HT-29 (cell line): ENCODE measurements at places on chromosomes 11 and 22. TPM values are rescaled to one million over a fixed set of nuclear protein-coding genes. Genes with fewer than 3 reads are reported as not detected.

UVRAG gene
- total RNA-seq = 11.9 and 12.1 TPM in 2 replicates

CYP2D6 gene
- 2.6 and 2.8 TPM in 2 replicates for total RNA-seq

THY1 gene
- total RNA-seq = 0.18 and 0.25 TPM in 2 replicates

PRDM10 gene
- total RNA-seq = 10.4 and 17.7 TPM in 2 replicates

SLC5A1 gene
- 3.9 and 6.8 TPM in 2 replicates for total RNA-seq

LRRC32 gene
- total RNA-seq = 0.10 TPM in 1 of 2 replicates, not detected in the other

SLN gene
- total RNA-seq = not detected in 2 replicates

OR52E4 gene
- total RNA-seq = not detected in 2 replicates

CCDC15 gene
- 1.2 and 1.3 TPM in 2 replicates for total RNA-seq

HORMAD2 gene
- total RNA-seq = not detected in 2 replicates

ELFN2 gene
- 0.03 TPM in 1 of 2 replicates, not detected in the other for total RNA-seq

DMC1 gene
- total RNA-seq = not detected in 2 replicates

- no peak for DNase-seq
Measured at GRCh38 chr11:117430293-117430955, 102.8 kb downstream of the CEP164 start.

- no peak for DNase-seq
Measured at GRCh38 chr11:83544846-83545245, 258.7 kb upstream of the CCDC90B start.

GRCh38 chr11:20458905-20459632, 71.6 kb downstream of the PRMT3 start:
- DNase-seq = no peak

DNA sequence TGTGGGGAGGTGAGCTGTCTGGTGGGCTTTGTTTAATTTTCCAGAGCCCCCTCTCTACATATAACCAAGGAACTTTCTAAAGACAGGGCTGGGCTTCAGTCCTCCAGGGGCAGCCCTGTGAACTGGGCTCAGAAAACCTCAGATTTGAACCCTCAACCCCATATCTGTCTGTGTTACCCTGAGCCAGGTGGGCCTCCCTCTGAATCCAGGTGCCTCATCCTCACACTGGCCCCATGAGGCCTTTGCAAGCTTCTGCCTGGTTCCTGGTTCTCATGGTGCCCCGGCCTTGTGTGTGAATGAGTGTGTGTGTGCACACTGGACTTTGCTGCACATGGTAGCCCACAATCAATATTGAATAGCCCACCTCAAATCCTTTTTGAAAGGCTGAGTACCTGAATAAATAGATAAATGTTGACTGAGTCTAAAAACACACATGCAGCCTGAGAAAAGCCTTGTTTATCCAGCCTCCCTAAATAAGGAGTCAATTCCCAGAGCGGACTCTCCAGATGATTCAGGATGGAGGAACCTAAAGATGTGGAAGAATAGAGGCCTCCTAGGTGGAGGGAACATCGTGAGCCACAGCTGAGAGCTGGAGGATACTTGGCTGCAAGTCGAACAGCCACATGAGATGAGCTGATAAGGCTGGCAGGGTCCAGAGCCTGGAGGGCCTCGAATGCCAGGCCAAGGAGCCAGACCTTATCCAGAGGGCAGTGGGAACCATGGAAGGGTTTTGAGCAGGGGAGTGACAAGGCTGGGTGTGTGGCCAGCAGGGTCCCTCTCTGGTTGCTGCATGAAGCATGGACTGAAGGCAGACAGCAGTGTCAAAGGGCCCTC, 28.1 kb upstream of the P2RY2 start:
- DNase-seq = no peak

GRCh38 chr22:37427135-37427710, at the start of gene ELFN2:
Gene ELFN2 (minus strand): TSS chr22:37427479. CDS start chr22:37375534, 51,945 bp downstream.
- no peak for DNase-seq

DNA sequence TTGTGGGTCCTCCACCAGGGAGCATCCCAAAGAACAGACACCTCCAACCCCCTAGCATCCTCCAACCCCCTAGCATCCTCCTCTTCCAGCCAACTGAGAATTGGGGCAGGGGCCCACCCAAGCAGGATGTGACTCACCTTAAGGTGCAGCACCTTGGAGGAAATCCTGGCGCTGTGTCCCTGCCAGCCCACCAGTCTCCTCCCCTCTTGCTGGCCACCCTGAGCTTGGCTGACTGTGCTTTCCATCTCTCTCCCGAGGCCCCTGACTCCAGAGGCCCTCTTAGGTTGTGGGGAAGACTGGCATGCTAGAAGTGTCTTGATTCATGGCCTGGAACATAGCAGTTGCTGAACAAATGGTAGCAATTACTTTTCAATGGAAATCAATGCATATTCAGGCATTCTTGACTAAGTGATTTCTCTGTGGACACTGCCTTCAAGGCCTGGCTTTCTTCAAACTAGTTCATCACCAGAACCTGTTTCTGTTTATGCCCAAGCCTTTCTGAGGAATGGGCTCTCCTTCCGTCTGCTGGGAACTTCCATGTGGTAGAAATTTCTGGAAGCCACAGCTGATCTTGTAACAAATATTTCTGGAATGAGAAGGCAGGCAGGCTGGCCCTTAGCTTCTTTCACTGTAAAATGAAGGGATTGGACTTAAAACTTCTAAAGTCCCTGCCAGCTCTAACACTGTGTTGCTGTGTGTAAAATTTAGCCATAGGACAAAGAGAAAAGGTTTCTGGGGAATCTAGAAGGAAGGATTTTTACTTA, 60.5 kb downstream of the CEP164 start:
- no peak for DNase-seq

DNA sequence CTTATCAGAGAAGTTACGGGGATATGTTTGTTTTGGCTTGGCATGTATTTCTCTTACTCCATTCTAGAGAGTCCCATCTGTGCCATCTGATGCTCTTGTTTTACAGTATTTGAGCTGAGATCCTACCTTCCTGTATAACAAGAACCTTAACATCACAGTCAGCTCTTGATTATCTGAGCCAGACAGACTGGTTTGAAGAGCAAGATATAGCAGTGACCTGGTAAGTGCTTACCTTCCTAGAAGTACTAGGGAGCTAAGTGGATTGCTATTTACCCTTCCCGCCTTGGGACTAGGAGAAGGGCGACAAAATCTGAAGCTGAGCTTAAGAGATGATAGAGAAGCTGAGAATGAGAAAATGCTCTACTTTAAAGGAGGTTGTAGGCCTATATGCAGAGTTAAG, 235.3 kb downstream of the CSNK2A3 start:
- DNase-seq = no peak

- DNase-seq = peak; percentile 88
Measured at GRCh38 chr11:133134314-133135173, 397.8 kb downstream of the OPCML start.

GRCh38 chr22:24502034-24502433, 6.9 kb downstream of the UPB1 start:
- DNase-seq = no peak

DNA sequence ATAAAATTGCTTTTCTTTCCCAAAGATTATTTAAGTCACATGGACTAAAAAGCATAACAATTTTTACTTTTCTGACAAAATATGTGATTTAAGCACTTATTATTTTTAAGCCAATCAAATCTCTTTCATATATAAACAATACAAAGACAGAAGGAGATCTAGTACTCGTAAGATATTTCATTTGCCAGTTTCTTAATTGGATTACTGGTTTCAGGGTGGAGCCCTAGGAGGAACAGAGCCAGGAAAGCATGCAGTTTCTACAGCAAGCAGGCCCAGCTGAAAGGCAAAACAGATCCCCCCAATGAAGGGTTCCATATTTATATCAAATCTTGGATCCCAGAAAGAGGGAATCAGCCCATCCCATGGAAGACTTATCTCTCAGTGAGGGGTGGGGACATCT, 177.0 kb downstream of the KIF18A start:
- DNase-seq = no peak

DNA sequence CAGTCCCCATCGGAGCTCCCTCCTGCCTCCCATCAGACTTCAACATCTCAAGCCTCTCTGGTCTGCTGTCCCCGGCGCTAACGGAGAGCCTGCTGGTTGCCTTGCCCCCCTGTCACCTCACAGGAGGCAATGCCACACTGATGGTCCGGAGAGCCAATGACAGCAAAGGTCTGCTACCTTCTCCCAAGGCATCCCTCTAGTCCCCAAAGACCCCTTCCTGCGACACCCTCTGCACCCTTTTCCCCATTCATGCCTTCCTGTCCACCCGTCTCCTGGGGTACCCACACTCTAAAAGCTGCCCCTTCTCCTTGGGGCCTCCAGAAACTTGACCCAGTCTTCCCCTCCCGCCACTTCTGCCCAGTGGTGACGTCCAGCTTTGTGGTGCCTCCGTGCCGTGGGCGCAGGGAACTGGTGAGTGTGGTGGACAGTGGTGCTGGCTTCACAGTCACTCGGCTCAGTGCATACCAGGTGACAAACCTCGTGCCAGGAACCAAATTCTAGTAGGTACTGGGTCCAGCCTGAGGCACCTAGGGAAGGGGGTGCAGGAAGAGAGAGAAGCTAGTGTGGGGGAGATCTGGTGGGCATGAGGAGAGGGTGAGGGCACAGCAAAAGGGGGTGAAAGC, 860 bp downstream of the UPK2 start:
- no peak for DNase-seq

GRCh38 chr11:81345609-81346008, 1388.1 kb downstream of the FAM181B start:
- no peak for DNase-seq

GRCh38 chr11:3087821-3088800, 30.9 kb upstream of the CARS1 start:
- no peak for DNase-seq

- DNase-seq = peak; percentile 34
Measured at GRCh38 chr11:130599073-130599654, 150.7 kb downstream of the ADAMTS15 start.

- DNase-seq = no peak
Measured at GRCh38 chr22:46655861-46656608, 35.8 kb downstream of the GRAMD4 start.

DNA sequence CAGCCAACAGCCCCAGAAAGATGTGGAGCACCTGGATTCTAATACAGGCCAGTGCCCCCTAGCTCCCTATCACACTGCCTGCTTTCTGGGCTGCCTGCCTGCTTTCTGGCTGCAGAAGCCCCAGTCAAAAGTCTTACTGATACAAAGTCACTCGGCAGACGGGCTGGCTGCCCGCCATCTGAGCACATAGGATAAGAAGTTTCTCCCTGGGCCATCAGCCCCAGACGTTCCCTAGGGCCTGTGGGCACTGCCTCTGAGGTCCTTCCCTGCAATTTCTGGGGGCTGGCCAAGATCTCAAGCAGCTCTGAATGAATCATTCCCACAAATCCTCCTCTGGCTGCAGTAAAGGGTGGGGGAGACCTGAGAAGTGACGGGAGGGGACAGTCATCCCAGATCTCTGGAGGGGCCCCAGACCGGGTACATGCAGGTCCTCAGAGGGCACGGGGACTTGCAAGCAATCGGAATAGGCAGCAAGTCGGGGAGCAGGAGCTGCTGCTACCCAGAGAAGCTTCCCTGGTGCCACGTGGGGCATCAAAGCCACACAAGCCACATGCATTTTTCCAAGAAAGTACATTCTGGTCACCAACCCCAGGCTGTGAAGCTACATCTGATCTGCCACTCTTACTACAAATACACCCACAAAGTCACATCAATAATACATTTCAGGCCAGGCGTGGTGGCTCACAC, 4.7 kb downstream of the TPST2 start:
- DNase-seq = no peak

GRCh38 chr11:97979741-97980140, 1041.0 kb upstream of the CNTN5 start:
- DNase-seq = no peak

- DNase-seq = no peak
Measured at GRCh38 chr22:23192558-23192957, 12.2 kb downstream of the BCR start.

GRCh38 chr11:78074756-78075155, 4.9 kb downstream of the NDUFC2 start:
- no peak for DNase-seq

- DNase-seq = no peak
Measured at GRCh38 chr11:121212536-121213361, 79.8 kb upstream of the SC5D start.
